ENCODE measurements at places on chromosomes 7 and 10.

- no peak for DNase-seq
Measured at GRCh38 chr7:157527686-157528085, 190.9 kb downstream of the DNAJB6 start.

DNA sequence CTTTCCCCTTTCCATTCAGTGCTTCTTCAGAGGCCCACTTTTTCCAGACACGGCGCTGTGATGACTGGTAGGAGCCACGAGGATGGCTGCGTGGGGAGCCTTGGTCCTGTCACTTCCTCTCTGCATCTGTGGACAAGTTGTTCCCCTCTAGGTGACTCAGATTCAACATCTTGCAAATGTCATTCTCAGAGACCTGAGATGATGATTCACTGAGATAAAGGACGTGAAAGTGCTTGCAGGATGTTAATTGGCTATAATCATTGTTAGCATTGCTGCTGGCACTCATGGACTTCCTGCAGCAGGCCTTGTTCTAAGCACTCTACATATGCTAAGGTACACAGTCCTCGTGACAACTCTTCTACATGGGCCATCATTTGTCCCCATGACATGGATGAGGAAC is 489.8 kb upstream of the ZMIZ1 start:
- no peak for DNase-seq

GRCh38 chr10:123761038-123761428 is 94.9 kb downstream of the GPR26 start:
- DNase-seq, result no peak

GRCh38 chr7:127911968-127912511 is 119.2 kb downstream of the LRRC4 start:
- no peak for DNase-seq

GRCh38 chr10:128701381-128701780 is 575.2 kb upstream of the MKI67 start:
- no peak for DNase-seq

DNA sequence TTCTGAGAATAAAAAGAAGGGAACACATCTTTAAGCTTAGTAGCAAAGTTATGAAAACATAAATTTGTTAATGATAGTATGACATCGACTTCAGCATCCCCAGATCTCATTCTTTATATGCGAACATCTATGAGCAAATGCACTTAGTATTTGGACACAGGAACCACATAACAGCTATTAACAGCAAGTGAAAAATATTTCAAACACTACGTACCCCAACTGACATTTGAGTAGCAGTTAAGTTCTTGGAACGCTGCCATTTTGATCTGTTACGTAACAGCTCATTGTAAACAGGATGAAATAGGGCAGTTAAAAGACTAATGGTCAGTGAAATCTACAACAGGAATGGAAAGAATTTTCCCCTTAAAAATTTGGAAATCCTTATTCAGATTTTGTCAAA is 428.9 kb downstream of the TNS3 start:
- DNase-seq, result no peak

DNA sequence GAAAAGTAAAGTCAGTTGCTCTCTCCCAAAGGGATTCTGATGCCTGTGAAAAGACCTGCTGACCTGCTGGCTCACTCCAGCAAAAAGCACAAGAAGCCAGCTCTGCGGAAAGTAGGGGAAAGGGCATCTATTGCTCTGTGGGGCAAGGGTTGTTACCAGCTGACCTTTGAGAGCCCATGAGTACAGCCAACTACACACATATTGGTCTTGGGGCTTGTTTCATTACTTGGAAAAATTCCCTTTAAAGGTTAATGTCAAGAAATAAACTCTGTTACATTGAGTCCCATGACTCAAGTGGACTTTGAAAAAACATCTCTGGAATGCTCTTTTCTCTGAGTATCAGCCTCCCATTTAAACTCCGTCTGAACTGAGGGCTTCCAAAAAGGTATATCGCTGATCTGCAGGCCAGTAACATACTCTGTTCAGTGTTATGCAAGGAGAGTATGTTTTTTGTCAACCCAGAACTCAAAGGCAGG is 53.2 kb downstream of the PANK1 start:
- no peak for DNase-seq

DNA sequence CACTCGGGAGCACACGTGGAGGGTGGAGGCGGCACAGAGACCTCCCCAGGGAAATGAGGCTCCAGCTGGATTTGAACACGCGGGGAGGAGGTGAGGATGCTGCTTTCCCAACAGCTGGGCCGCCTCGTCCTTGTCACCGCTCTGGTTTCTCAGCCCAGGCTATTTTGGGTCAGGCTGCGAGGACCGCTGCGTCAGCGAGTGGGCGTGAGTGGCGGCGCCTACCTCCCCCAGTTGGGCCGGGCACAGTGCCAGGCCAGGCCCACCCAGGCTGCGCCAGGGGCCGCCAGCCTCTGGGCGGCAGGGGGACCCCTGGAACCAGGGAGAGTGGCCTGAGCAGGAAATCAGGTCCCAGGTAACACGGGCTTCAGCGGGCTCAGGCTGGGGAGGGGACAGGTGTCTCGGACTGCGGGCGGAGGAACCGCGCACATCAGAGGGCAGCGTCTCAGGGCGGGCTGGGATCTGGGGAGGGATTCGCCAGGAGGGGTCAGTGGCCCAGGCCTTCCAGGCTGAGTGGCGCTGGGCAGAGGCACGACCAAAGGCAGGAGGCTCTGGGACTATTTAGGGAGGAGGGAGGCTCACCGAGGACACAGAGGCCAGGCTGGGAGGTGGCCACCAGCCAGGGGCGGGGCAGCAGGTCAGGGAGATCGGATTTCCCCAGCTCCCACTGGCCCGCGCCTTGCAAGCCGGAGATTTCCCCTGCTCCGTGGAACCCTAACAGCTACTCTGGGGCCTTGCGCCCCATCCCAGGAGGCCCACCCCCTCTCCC is 125.2 kb upstream of the RET start:
- no peak for DNase-seq

- DNase-seq, result no peak
Measured at GRCh38 chr7:105723572-105723971, 142.3 kb upstream of the EFCAB10 start.

DNA sequence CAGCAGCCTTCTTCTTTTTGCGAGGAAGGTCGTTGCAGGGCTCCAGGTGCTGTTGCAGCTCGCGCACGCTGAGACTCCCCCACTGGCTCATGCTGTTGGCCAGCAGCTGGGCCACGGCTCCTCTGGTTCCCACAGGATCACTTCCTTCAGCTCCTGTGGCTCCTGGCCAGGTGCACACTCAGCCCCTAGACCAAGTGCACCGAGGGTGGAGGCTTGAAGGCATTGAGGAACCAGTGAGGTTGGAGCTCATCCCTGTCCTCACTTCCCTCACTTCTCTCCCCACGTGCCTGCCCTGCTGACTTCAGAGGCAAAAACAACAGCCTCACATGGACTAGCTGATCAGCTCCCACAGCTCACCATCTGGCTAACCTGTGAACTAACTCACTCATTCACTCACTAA is 46.2 kb upstream of the ADRB1 start:
- DNase-seq, result no peak

DNA sequence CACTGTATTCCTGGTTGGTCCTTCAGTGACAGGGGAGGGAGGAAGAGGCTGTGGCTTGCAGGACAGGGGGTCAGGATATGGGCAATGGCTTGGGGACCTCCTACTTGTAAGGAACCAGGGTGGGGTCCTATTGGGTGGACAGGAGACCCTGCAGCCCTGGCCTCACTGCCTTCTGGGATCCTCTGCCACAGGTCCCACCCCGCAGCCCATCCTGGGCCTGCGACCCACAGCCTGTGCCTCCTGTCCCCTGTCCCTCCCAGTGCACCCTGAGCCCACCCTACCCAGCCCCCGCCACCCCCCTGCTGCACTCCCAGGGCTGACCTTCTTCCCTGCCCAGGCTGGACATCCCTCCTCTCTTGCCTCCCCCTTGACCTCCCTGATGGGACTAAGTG is 58.7 kb upstream of the MYL10 start:
- DNase-seq, result no peak

- DNase-seq, result no peak
Measured at GRCh38 chr10:17335065-17335464, 107.0 kb downstream of the VIM start.

GRCh38 chr10:75695994-75696393 is 264.6 kb downstream of the LRMDA start:
- no peak for DNase-seq

GRCh38 chr7:105814481-105814880 is 61.9 kb downstream of the ATXN7L1 start:
- no peak for DNase-seq

GRCh38 chr10:96168546-96168945 is 38.4 kb downstream of the ZNF518A start:
- no peak for DNase-seq

Measured in activated naive CD4-positive, alpha-beta T cell (primary cell).